ENCODE measurements at places on chromosomes 12 and 14. TPM values are rescaled to one million over a fixed set of nuclear protein-coding genes. Genes with fewer than 3 reads are reported as not detected.

The NKX2-1 gene
- 0.06 TPM for total RNA-seq

GRCh38 chr12:63917477-63917862 lies 73.0 kb downstream of the SRGAP1 start:
- no peak for DNase-seq

DNA sequence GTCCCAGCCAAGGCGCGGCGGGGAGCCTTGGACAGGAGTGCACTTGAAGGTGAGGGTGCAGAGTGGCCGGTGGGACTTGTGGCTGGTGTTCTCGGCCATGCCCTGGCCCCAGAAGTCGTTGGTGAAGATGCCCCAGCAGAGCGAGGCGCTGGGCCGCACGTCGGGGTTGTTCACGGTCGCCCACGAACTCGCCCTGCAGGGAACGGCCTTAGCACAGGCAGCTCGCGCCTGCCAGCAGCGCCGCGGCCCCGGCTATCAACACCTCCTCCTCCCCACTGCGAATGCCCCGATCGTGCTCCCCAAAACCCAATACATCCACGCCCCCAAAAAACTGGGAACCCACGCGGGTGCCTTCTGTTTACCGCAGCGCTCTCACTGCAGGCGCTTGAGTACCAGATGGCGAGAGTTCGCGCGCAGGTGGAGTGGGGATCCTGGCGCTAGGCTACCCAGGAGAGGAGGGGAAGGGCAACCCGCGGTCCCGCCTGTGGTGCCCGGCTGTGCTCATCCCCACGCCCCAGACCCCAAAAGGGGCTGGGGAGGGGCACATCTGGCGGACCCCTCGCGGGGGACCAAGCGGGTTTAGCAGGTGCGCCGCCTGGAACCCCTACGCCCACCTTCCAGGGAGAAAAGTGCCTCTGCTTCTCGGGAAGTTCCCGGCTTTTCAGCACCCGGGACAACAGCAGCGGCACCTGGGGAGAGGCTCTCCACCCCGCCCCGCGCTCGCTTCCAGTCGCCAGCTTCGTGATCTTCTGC lies 386.3 kb upstream of the TMTC1 start:
- DNase-seq = no peak

GRCh38 chr14:30600922-30601918 lies 20.9 kb upstream of the SCFD1 start:
- no peak for DNase-seq

Data from H4 (cell line).